ENCODE measurements at places on chromosomes 2 and 18.

GRCh38 chr2:197577446-197577845 is 61.6 kb downstream of the MOB4 start:
- no peak for DNase-seq

GRCh38 chr18:62399781-62400308 is 74.7 kb downstream of the TNFRSF11A start:
- no peak for DNase-seq

- no peak for DNase-seq
Observed at GRCh38 chr2:215833531-215834162, 179.7 kb downstream of the MREG start.

DNA sequence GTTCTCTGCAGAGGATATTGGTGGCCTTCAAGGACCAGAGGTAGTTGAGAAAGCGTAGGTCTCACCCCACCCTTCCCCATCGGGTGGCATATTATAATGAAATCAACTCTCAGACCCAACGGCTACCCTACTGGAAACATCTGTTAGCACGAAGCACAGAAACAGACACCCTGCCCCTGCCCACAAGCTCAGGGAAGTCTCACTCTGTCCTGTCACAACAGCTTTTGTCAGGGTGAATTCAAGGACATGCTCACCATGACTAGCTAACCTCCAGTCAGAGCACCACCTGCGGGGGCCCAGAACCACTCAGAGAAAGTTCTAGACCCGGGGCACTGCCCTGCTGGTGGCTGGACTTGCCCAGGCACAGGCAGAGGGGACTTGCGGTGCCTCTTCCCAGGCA is 3.5 kb upstream of the B3GNT7 start:
- no peak for DNase-seq

GRCh38 chr2:60872510-60872928 is 8.9 kb upstream of the REL start:
- no peak for DNase-seq

- peak; percentile 77 for DNase-seq
Observed at GRCh38 chr2:72917138-72917876, at the start of gene EMX1. EMX1 (plus strand) TSS chr2:72917519; CDS start chr2:72917853, 334 bp downstream.

Measured in type B pancreatic cell (in vitro differentiated cells).